Activated naive CD8-positive, alpha-beta T cell treated with anti-CD3 and anti-CD28 coated beads, Interleukin-2, amount 50 U/mL, for 24 hours (primary cell): ENCODE measurements at places on chromosomes 5 and 9.
A peak's percentile ranks its signal among the peaks of the same experiment; 100 is the strongest.

- H3K27me3 ChIP-seq, result no peaks in the 10 kb centered on the region
- peak overlapping the region; percentile 97 for H3K27ac ChIP-seq
- peak overlapping the region; percentile 64 for H3K4me3 ChIP-seq
Measured at GRCh38 chr5:100841358-100842076, 61.6 kb downstream of the ST8SIA4 start.

DNA sequence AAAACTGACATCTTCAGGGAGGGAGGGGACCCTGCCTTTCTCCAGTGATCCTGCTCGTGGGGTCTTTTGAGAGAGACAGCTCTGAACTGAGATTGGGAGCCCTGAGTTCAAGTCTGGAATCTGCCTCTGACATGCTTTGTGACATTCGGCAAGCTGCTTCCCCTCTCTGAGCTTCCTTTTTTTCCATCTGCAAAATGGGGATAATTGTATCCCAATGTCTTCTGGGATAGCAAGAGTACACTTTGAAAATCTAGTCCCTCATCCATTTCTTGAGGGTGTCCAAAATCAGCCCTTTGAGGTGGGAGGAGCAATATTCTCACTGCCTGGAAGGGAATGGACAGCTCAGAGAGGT lies 186.3 kb downstream of the RGS3 start:
- H3K4me3 ChIP-seq, result no peak overlapping the region
- DNase-seq, result no peak
- H3K36me3 ChIP-seq, result no peaks in the 10 kb centered on the region
- H3K27me3 ChIP-seq, result peaks cover 3% of the 10 kb centered on the region
- peaks cover 3% of the 10 kb centered on the region for H3K4me1 ChIP-seq
- no peak overlapping the region for H3K27ac ChIP-seq

DNA sequence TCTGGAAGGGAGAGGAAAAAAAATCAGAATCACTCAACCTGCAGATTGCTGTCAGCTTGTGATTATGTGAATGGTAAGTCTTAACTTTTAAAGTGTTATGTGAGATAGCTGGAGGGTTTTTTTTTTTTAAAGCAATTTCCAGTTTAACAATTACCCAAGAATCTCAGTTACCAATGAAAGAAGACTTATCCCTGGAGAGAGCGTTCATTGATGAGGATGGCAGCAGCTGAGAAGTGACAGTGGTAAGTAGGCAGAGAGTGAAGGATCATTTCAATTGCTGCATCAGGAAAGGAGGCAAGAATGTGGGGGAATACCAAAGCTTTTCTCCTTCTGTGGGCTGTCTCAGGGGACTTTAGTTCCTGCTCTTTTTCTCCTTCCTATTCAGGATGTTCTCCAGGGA lies 370.2 kb upstream of the C9orf72 start:
- H3K4me1 ChIP-seq, result no peaks in the 10 kb centered on the region
- H3K36me3 ChIP-seq, result no peaks in the 10 kb centered on the region
- no peak overlapping the region for H3K4me3 ChIP-seq

DNA sequence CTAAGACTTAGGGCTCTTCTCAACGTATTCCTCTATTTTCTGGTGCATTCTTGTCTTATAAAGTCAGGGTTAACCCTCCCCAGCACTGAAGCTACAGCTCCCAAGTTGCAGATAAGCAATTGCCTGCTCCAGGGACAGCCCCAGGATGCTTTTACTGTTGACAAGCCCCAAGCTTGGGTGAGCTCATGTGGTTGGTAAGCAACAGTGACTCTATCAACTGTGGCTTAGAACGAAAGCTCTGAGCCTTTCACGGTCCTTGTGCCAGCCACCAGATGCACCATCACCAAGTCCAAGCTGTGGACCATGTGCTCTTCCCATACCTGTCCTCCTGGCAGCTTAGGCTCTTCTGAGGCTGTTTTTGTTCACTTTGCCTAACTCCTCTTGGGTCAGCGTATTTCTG lies 13.5 kb downstream of the ADRB2 start:
- no peak for DNase-seq
- H3K4me3 ChIP-seq, result no peak overlapping the region
- peaks cover 34% of the 10 kb centered on the region for H3K4me1 ChIP-seq
- H3K27me3 ChIP-seq, result no peaks in the 10 kb centered on the region
- H3K36me3 ChIP-seq, result no peaks in the 10 kb centered on the region

DNA sequence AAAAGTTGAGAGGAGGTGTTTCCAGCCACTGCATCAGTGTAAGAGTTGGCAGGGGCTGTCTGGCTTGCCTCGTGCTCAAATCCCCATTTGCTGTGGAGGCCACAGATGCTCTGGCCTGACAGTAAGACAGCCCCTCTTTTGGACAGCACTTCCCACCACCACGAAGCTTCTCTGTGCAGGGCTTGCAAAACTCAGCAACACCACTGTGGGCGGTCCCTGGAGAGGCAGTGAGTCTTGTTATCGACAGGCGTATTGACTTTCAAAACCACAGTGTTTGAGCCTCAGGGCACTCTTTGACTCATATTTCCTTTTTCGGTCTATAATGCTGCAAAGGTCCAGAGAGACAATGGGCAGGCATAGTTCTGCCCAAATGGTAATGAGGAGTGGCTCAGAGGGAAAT lies 539.5 kb downstream of the EBF1 start:
- no peak overlapping the region for H3K4me3 ChIP-seq
- no peaks in the 10 kb centered on the region for H3K27me3 ChIP-seq
- H3K27ac ChIP-seq, result no peak overlapping the region
- peaks cover 5% of the 10 kb centered on the region for H3K4me1 ChIP-seq
- no peaks in the 10 kb centered on the region for H3K36me3 ChIP-seq

- H3K27me3 ChIP-seq, result peaks cover 17% of the 10 kb centered on the region
- no peak for DNase-seq
- no peaks in the 10 kb centered on the region for H3K36me3 ChIP-seq
Measured at GRCh38 chr9:72949918-72950325, 2.9 kb downstream of the ALDH1A1 start.

- H3K27me3 ChIP-seq, result peaks cover 1% of the 10 kb centered on the region
- no peak overlapping the region for H3K27ac ChIP-seq
- H3K36me3 ChIP-seq, result no peaks in the 10 kb centered on the region
- no peak for DNase-seq
Measured at GRCh38 chr5:8720506-8720905, 825.4 kb downstream of the SEMA5A start.

DNA sequence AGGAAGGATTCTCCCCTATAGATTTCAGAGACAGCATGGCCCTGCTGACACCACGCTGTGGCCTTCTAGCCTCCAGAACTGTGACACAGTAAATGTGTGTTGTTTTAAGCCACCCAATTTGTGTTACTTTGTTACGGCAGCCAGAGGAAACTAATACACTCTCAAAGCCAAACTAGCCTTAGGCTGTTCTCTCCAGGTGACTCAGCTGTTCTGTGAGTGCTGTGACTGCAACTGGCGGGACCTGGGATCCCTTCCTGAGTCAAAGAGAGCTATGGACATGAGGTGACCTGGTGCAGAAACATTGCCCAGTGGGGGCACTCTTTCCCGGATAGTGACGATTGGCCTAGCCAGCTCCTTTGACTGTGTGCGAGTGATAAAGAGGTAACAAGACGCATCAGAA lies 14.0 kb upstream of the MLANA start:
- peaks cover 3% of the 10 kb centered on the region for H3K4me1 ChIP-seq
- DNase-seq, result no peak
- H3K27ac ChIP-seq, result no peak overlapping the region
- H3K27me3 ChIP-seq, result no peaks in the 10 kb centered on the region
- no peak overlapping the region for H3K4me3 ChIP-seq

DNA sequence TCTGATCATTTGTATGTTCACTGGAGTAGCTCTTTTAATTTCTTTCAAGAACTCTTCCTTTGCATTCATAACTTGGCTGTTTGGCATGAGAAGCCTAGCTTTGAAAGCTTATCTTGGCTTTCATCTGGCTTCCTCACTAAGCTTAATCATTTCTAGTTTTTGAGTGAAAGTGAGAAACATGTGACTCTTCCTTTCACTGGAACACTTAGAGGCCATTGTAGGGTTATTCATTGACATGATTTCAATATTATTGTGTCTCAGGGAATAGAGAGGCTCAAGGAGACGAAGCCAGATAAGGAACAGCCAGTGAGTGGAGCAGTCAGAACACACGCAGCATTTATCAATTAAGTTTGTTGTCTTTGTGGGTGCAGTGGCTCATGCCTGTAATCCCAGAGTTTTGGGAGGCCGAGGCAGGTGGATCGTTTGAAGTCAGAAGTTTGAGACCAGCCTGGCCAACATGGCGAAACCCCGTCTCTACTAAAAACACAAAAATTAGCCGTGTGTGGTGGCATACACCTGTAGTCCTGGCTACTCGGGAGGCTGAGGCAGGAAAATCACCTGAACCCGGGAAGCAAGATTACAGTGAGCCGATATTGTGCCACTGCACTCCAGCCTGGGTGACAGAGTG lies 98.3 kb downstream of the UGCG start:
- DNase-seq, result no peak
- H3K36me3 ChIP-seq, result peaks cover 9% of the 10 kb centered on the region
- H3K4me1 ChIP-seq, result peaks cover 48% of the 10 kb centered on the region
- H3K4me3 ChIP-seq, result peak overlapping the region; percentile 18
- H3K27me3 ChIP-seq, result no peaks in the 10 kb centered on the region

DNA sequence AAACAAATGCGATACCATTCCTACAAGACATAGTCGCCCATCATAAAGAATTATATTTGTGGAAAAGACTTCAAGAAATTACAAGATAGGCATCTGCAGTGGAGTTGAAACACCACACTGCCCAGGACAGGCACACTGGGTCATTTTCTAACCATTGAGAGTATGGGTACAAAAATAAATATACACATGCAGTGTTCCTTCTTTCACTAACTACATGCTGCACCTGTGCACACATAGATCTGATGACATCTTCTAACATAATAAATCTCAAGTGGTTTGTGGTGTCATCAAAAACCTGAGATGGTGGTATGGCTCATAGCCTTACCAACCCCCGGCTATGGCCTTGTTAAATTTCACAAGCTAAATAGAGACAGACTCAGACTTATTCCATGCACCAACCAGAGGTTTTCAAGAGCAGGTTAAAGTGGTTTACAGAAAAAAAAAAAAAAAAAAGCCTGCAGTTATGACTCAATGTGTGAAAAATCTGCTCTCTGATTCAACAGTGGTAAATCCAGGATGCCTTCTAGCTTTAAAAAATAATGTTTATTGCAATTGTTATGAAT lies 12.4 kb upstream of the NFIB start:
- H3K4me3 ChIP-seq, result no peak overlapping the region
- H3K27ac ChIP-seq, result no peak overlapping the region
- H3K4me1 ChIP-seq, result peaks cover 17% of the 10 kb centered on the region
- peaks cover 45% of the 10 kb centered on the region for H3K27me3 ChIP-seq
- no peak for DNase-seq

GRCh38 chr5:112228667-112229066 lies 190.4 kb downstream of the EPB41L4A start:
- no peak overlapping the region for H3K27ac ChIP-seq
- peaks cover 5% of the 10 kb centered on the region for H3K27me3 ChIP-seq
- DNase-seq, result no peak
- no peak overlapping the region for H3K4me3 ChIP-seq
